ENCODE measurements at places on chromosomes 3 and 15.

- no peak for DNase-seq
Observed at GRCh38 chr3:85670634-85671205, 711.9 kb downstream of the CADM2 start.

DNA sequence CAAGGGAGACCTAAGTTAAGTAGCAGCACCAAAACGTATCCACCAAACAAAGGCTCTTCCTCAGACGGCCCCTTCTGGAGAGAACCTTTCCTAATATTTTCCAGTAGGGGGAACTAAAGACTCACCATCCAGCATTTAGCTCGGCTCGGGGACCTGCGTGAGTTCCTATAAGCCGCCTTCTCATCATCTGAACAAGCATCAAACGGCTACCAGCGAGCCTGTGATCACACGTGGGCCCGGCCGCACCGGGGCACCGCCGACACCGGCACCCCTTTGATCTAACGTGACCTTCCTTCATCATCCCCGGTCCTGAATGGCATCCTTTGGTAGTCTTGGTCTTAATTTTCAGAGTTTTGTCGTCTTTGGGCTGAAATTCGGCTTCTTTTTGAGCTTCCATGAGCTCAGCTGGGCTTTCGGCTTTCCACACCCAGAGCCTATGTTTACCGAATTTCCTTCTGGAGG is 1.4 kb upstream of the ROBO2 start:
- peak; percentile 64 for DNase-seq

DNA sequence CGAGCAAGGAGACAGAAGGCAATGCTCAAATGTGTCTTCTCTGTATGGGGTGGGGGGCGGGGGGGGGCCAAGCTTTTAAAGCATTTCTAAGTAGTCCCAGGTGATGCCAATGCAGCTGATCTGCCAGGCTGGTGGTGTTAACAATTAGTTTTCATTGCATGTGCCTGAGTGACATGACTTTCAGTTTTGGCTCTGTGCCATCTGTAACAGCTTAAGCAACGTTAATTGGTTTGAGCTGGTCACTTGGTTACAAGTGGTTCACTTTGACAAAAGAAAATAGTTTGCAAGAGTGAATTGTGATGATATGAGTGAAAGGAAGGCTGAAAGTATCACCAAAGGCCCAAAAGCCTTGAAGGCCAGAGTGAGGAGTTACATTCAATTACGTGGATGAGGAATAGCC is 26.4 kb upstream of the LRIG1 start:
- DNase-seq, result no peak

- no peak for DNase-seq
Observed at GRCh38 chr3:118544458-118544857, 490.2 kb downstream of the IGSF11 start.

DNA sequence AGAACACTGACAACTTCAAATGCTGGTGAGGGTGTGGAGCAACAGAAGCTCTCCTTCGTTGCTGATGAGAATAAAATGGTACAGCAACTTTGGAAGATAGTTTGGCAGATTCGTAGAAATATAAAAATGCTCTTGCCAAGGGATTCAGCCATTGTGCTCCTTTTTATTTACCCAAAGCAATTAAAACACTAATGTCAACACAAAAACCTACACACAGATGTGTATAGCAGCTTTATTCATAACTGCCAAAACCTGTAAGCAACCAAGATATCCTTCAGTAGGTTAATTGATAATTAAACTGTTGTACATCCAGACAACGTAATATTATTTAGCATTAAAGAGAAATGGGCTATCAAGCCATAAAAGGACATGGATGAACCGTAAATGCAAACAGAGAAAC is 37.8 kb upstream of the LSAMP start:
- no peak for DNase-seq

- peak; percentile 91 for DNase-seq
Observed at GRCh38 chr3:175304404-175304803, 445.3 kb downstream of the NAALADL2 start.

- DNase-seq, result no peak
Observed at GRCh38 chr3:61620073-61620472, 58.7 kb downstream of the PTPRG start.

GRCh38 chr15:39028069-39028468 is 463.5 kb upstream of the RASGRP1 start:
- DNase-seq, result no peak

DNA sequence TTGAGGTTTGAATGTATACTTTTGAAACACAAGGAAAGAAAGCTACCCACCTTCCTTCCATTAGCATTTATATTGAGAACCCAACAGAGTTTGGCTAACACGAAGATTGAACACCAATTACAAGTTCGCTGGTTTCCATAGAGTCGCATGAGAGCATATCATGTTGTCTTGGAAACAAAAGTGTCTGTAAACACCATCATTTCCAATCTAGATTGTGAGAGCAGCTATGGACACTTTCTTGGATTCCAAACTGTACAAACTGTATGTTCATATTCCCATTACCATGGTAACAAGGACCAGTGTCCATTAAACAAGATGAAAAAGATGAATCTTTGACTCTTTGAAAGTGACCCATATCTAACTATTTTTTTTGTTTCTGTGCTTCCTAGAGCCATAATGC is 529.9 kb upstream of the ROBO1 start:
- no peak for DNase-seq

DNA sequence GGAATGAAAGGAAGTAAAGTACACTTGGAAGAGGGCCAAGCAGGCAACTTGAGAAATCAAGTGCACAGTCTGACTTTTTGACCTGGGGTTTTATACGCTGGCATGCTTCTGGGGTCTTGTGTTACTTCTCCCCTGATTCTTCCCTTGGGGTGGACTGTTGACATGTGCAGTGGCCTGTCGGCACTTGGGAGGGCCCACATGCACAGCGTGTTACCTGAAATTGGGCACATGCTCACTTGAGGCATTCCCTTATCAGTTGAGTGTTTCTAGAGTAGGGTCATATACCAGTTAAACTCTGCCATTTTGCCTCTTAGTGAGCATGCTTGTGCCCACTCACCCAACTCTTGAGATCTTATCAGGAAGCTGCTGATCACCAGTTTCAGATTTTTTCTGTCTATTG is 329.1 kb upstream of the SOX2 start:
- DNase-seq, result no peak

- no peak for DNase-seq
Observed at GRCh38 chr3:145898487-145898886, 262.5 kb downstream of the PLOD2 start.

DNA sequence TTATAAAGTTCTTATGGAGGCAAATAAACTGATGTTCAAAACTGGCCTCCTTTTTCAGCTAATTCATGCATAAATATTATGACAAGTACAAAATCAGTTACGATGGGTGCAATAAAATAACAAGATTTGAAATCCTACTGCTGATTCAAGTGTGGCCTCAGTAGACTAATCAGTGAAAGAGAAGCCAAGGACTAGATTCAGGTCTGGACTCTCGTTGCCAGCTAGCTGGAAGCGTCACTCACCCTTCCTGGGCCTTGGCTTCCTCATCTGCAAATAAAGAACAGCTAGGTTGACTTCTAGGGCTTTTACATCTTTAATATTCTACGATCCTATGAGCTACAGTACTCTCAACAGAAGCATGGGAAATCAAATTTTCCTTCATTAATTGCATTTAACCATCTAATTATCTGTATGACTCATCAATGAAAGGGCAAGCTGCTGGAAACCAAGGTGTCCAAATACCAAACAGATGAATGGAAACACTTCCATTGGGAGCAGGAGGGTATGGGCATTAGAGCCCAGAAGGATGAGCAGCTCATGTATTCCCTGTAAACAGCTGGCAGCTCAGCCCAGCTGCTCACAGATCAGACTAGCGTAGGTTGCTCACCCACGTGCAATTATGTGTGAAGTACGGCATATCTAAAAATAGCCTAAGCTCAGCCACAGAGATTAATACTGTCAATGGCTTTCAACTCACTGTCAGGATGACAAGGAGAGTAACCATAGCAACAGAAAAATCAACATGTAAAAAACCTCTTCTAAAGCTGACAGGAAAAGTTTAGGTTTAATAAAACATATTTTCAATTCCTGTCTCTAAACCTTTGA is 294.8 kb downstream of the PLCL2 start:
- DNase-seq, result no peak

DNA sequence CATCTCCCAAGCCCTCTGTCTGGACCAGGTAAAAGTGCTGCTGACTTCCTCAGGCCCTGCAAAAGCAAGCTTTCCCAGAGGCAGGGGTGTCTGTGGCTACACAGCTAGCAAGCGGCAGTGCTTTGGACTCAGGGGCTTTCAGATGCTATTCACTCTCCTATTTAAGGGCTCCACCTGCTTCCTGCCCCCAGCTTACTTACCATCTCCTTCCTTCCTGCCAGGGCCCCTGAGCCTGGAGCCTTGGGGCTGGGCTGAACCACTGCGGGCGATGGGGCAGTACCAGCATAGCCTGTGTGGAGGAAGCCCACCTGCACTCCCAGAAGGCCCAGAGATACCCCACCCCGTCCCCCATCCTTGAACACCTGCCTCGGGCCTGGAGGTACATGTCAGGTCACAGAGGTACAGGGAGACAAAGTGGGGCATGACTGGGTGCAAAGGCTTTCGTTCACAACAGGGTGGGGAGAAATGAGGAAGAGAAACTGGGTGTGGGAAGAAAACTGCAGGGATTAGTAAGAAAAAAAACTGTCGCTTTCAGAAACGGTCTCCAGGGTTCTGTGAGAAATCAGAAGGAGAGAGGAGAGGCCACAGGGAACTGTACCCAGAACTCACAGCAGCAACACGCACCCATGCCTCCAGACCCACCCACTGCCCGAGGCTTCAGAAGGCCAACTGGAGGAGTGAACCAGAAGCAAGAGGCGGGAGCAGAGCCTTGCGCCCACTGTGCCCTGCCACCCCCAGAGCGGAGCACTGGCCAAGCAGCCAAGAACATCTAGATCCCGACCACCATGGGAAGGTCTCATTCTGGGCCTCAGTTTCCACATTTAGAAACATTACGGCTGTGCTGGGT is 49.5 kb downstream of the CCDC12 start:
- DNase-seq, result no peak

DNA sequence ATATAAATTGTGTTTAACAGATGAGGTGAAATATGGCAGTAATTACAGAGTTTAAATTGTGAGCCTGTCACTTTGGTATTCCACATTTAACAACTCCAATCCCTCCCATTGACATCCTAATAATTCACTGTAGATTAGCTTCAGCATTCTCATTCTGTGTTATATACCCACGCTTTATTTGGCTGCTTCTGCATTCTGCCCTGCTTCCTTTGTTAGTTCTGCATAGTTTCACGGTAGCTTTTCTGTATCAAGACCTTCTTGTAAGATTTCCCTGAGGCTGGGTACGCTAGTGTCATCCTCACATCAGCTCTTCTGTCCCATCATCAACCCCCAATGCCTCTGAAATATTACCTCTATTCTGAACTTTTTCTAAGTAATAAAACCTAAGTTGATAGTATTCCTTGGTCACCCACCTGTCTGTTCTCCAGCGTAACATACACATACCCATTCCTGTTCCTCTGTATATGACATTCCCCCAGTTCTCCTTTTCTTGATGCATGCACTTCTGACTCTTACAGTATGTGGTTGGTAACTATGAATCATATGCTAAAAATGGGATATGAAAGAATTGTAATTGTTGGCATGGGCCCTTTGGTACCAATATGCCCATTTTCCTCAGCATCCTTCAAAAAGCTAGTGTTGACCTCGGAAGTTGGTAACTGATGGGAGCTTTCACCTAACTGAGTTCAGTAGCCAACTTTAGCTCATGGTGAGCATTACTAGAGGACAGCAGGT is 171.2 kb downstream of the KLHL25 start:
- DNase-seq, result no peak

DNA sequence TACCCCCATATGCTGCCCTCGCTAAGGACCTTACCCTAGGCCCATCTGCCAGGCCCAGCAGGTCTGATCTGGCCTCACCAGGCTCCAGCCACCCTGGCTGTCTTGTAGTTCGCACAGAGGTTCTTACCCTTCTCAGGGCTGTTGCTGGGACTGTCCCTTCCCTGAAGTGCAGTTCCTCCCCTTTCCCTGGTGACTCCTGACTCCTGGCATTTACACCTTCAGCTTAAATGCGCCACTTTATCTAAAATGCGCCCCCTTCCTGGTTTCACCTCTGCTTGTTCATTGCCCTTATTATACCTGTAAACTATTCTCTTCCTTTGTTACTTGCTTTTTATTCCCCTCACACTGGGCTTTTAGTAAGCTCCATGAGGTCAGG is 835 bp upstream of the TTLL3 start:
- no peak for DNase-seq

GRCh38 chr15:50425219-50425618 is 1.0 kb downstream of the USP8 start:
- DNase-seq, result no peak

GRCh38 chr3:74387111-74387735 is 227.2 kb downstream of the CNTN3 start:
- DNase-seq, result peak; percentile 5

GRCh38 chr3:143697975-143698374 is 150.3 kb downstream of the SLC9A9 start:
- no peak for DNase-seq

DNA sequence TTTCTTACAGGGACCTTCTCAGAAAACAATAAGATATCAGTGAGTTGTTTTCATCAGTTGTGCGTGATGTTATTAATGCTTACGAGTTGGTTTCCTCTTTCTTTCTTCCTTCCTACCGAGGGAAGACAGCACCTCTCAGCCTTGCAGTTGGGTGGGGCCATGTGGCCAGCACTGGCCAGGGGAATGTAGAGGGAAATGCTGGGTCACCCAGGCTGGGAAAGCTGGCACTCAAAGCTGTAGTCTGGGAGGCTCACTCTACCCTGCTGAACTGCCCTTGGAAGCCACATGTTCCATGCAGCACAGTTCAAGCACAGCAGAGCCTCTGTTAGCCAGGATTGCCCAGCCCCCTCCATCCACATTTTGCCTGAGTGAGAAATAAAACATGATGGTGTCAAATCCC is 10.1 kb upstream of the CHCHD6 start:
- DNase-seq, result no peak
